ENCODE measurements at places on chromosomes 16 and 17.

GRCh38 chr16:73095885-73096421 lies 48.0 kb upstream of the ZFHX3 start:
- DNase-seq, result peak; percentile 62

- no peak for DNase-seq
Measured at GRCh38 chr16:70647441-70648359, 1.3 kb downstream of the IL34 start.

DNA sequence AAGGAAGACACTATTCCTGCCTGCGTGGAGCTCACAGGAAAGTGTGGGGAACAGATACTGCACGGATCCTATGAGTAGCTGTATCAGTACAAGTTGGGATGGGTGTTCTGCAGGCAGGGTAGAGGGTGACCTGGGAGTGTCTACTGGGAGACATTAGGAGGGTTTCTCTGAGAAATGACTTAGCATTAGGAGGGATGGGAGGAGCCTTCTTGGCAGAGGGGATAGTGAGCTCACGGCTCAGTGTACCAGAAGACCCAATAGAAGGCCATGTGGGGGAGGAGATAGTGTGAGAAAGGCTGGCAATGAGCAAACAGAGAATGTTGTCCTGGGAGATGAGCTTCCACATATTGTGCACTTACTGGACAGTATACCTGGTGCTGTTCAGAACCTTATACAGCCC lies 109.1 kb downstream of the MSI2 start:
- peak; percentile 23 for DNase-seq

- DNase-seq, result peak; percentile 70
Measured at GRCh38 chr16:69448470-69449193, 24.2 kb downstream of the CYB5B start.

DNA sequence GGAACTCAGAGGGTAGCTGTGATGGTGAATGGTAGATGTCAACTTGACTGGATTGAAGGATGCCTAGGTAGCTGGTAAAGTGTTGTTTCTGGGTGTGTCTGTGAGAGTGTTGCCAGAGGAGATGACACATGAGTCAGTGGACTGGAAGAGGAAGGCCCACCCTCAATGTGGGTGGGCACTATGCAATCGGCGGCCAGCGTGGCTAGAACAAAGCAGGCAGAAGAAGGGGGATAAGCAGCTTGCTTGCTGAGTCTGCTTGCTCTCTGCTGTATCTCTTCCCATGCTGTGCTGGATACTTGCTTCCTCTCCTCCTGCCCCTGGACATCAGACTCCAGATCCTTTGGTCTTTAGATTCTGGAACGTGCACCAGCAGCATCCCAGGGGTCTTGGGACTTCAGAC lies 128.1 kb downstream of the AIPL1 start:
- DNase-seq, result no peak

GRCh38 chr17:72378414-72379390 lies 257.9 kb downstream of the SOX9 start:
- peak; percentile 78 for DNase-seq

DNA sequence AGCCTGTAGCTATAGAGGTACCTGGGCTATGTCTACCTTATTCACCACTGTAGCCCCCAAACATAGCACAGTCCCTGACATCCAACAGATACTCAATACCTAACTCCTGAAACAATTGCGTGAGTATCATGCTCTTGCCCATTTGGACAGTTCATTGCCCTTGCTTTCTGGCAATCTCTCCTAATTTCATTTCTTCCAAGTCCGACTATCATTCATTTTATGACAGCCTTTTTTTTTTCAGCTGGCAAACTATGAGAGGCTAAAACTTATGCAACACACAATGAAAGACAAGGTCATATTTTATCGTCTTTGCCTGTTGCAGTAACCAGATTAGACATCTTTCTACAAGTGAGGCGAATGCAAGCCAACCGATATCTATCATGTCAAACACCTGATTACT lies 169.2 kb downstream of the RBFOX1 start:
- DNase-seq, result no peak

GRCh38 chr16:10979717-10980601 lies 35.6 kb downstream of the CLEC16A start:
- no peak for DNase-seq

DNA sequence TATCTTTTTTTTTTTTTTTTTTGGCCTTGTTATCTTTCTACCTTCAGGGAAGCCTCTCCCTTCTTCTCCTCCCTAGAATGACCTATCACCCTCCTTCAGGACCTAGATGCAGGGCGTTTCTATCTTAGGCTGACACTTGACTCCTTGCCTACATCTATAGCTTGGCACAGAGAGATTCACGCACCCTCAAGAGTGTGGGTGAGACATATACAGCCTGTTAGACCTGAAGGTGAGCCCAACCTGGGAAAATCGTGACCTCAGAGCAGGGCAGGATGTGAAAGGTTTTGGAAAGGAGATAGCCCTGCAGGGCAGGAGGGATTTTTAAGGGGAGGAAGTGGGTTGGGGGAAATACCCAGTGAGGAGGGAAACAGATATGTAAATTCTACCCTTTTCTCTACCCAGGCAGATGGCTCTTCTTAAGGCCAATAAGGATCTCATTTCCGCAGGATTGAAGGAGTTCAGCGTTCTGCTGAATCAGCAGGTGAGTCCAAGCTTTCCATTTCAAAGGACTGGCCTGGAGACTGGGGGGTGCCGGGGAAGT lies at the start of gene AHSP:
Gene AHSP (plus strand): TSS at position 167 of the 541 bp plus-strand sequence. CDS start 240 bp downstream, at position 407.
- no peak for DNase-seq

DNA sequence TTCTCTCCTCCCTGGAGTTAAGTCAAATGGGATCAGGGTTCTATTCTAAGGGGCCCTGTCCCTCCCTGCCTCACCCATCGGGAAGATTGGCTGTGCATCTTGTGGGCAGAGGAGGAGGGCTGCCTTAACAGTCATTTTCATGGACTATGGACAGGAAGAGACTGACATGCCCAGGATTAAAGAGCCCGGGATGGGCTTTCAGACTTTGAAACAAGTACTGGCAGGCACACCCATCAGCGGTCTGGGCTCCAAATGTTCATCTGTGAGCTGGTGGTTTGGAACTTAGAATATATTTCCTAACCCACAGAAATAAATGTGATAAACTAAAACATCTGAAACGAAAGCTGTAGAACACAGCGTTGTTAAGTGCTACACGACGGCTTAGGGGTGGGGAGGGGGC lies 6.5 kb downstream of the SLC6A4 start:
- DNase-seq, result no peak

Measured in A673 (cell line).